Body of pancreas (tissue), 4 donors: ENCODE measurements at places on chromosomes 5 and 9. TPM values are rescaled to one million over a fixed set of nuclear protein-coding genes. Genes with fewer than 3 reads are reported as not detected.

Gene ZNF608
- total RNA-seq = 30.1 TPM

Gene LPCAT1
- total RNA-seq = 17.1 TPM

Gene TRIP13
- 1.3 TPM for total RNA-seq

Gene LHX3
- total RNA-seq = not detected

Gene HTR4
- total RNA-seq = not detected

Gene RPS23
- 1,329 TPM for total RNA-seq

Gene FAM151B
- 4.6 TPM for total RNA-seq

Gene DMXL1
- total RNA-seq = 64.9 TPM

Gene ESM1
- not detected for total RNA-seq
